Stimulated activated CD4-positive, alpha-beta T cell treated with anti-CD3 and anti-CD28 coated beads, Interleukin-1b, Interleukin-23, amount 100 ng/mL, for 4 hours (primary cell): ENCODE measurements at places on chromosomes 6 and 20.

DNA sequence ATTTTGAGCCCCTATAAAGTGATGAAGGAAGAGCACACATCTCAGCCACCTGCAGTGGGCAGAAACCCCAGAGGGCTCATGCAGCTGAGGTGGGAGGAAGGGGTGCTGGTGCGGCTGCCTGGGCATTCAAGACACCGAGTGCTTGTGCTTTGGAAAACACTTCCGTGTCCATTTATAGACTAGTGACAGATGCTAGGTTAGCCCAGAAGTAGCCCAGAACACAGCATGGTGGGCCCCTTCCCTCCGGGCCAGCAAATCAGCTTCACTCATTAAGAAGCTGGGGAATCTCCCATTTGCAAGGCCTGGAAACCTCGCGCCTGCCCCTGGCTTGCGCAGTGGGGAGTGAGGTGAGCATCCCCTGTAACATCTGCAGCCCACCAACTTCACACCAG is 12.9 kb downstream of the BEND3 start:
- no peak for DNase-seq

DNA sequence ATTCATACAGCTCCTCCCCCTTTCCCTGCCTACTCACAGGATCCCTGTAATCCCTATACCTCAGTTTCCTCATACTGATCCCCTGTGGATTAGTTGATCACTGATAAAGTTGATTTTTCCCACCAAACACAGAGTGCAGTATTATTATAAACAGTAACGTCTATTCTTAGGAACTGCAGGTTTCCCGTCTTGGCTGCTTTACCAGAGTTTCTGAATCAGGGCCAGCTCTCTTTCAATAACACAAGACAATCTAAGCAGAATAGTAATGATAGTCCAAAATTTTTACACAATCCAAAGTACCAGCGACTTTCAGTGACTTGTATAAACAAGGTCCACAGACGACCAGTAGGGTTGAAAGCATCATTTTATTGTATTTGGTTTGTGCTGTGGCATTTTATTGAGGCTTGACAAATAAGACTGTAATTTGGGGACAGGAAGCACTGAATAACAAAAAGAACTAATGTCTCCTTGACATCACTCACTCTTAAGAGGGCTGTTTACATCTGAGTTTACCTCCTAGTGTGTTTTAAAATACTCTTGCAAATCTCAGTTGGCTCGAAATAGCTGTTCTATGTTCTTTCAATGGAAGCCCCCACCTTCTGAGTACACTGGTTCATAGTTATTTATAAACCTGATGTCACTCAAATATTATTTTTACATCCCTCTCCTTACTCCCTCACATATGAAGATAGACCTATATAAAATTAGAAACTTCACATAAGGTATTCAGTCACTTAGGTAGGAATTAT is 6.1 kb upstream of the JARID2 start:
- DNase-seq: no peak

- DNase-seq: no peak
Measured at GRCh38 chr6:107354451-107354850, 104.9 kb downstream of the PDSS2 start.

DNA sequence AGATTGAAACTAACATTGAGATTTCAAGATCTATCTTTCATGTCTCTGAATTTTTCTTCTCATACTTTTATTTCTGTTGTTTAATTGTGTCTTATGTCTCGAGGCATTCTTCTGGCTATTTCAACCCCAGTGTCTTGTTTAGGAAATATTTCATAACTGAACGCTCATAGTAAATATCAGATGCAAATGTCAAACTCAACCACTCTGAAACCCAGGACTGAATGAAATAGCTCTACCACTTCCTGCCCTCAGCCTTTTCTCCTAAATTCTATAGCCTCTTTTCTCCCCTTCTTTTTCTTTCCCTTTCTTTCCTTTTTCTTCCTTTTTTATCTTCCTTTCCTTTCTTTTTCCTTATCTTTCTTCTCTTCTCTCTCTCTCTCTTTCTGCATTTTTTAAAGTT is 7.7 kb downstream of the ISM1 start:
- no peak for DNase-seq

DNA sequence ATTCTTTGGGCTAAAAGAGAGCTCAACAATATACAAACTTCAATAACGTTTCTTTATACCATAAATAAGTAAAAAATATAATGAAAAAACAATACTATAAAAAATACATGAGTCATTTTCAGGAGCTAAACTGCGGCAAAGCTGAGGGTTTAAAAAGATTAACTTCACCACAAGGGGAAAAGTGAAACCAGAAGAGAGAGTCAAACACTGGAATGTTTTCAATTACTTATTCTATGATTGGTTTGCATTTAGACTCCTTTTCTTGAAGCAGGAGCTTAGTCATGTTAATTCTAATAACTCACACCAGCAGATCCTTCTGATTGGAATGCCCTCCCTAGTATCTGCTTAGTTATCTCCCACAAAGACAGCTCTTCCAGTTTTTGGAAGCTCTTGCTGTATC is 627.3 kb downstream of the UTRN start:
- no peak for DNase-seq

DNA sequence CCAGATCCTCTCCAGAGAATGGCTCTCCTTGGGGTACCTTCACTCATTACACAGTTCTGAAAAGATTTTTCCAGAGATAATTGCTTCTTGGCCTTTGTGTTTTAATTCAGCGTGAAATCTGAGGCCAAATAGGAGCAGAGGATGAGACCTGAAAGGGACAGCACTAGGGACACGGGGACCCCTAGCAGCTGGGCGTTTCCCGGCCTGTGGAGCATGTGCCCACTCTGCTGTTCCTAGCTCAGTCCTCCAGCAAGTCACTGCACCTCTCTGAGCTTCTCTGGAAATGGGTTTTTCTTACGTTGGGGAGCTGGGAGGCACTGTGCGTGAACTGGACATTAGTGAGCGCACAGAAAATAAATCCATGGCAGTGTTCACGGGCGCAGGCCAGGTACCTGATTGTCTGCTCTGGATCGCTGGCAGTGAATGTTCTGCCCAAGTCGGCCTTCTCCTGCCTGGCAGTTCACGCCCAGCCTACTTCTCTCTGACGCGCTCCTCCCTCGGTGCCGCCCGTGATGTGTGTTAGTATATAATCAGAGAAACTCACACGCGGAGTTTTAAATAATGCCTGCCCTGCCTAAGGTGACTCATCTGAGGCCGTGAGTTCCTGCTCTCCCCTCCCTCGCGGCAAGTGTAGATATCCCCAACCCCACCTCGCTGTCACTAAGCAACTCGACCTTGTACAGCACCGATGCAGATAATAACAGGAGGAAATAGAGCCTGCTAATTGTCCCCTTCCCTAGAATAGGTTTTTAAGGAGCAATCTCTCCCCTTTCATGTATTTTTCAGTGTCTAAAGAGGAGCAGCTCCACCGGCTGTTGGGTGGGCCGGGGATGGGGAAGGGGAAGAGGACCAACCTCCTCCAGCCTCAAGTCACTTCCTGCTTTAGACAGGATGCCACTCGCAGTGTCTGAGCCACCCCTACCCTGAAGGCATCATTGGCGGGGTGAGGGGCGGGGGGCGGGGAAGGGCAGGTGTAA is 2.7 kb upstream of the TUBB2A start:
- DNase-seq: peak; percentile 50
